CD4-positive, alpha-beta T cell treated with Interferon alpha-2 for 1 hour (primary cell): ENCODE measurements at places on chromosomes 16 and 17.

DNA sequence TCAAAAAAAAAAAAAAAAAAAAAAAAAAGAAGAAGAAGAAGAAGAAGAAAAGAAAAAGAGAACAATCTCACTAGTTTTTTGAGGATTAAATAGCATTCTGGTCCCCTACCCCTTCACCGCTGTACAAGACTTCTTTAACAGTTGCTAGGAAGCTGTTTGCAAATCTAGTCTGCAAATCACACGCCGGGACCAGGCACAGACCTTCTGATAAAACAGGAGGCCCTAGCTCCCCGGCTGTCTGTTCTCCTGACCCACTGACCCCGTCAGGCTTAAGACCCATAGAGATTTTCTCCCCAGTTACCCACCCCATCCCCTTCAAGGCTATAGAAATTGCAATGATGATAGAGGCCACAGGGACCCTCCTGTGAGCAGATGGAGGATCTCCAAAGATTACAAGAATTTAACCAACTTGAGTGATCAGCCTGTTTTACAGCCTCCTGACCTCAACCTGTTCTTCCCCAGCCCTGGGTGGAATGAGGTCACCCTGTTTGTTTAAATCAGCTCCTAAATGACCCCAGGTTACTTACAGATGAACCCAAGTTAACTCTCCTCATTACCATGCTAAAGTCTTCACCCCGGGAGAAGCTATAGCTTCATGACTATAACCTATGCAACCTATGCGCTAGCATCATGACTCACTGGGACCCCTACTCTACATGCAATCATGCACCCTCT is 11.8 kb upstream of the SULT1A1 start:
- no peak for DNase-seq

GRCh38 chr17:78472035-78472905 is 93.8 kb downstream of the PGS1 start:
- no peak for DNase-seq

- DNase-seq: no peak
Measured at GRCh38 chr16:5581428-5581827, 483.8 kb upstream of the EEF2KMT start.

DNA sequence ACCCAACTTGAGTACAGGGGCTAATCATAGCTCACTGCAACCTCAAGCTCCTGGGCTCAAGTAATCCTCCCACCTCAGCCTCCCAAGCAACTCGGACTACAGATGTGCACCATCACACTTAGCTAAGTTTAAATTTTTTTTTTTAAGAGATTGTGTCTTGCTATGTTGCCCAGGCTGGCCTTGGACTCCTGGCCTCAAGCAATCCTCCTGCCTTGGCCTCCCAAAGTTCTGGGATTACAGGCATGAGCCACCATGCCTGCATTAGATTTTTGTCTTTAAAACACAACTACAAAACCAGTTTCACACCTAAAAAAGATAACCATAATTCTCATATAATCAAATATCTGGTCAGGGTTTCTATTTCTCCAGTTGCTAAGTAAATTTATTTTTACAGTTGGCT is 147.1 kb downstream of the CHD9 start:
- DNase-seq: no peak

DNA sequence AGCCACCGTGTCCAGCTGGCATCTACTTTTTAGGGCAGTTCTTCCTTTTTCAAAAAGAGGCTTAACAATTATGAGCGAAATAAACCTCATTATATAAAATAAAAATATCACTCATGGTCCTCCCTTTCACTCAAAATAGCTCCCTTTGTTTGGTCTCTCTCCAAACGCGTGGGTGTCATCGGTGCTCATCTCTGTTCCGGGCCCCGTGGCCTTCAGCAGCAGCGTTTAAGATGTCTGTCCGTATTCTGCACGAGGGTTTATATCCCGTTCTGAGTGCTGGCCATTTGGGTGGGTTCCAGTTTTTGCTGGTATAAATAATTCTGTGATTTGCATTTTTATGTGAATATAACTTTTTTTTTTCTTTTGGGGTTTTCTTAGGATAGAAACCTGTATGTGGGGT is 33.4 kb downstream of the PRMT7 start:
- no peak for DNase-seq

- no peak for DNase-seq
Measured at GRCh38 chr17:13244513-13244912, 226.7 kb upstream of the ELAC2 start.

GRCh38 chr16:68792465-68793324 is 50.6 kb upstream of the TANGO6 start:
- DNase-seq: no peak

- DNase-seq: no peak
Measured at GRCh38 chr16:25299792-25300590, 42.3 kb upstream of the ZKSCAN2 start.

GRCh38 chr16:84687715-84688114 is 12.1 kb upstream of the USP10 start:
- no peak for DNase-seq

- DNase-seq: no peak
Measured at GRCh38 chr16:81994485-81994884, 16.8 kb downstream of the SDR42E1 start.

- DNase-seq: no peak
Measured at GRCh38 chr17:2903193-2903974, 107.1 kb downstream of the RAP1GAP2 start.

DNA sequence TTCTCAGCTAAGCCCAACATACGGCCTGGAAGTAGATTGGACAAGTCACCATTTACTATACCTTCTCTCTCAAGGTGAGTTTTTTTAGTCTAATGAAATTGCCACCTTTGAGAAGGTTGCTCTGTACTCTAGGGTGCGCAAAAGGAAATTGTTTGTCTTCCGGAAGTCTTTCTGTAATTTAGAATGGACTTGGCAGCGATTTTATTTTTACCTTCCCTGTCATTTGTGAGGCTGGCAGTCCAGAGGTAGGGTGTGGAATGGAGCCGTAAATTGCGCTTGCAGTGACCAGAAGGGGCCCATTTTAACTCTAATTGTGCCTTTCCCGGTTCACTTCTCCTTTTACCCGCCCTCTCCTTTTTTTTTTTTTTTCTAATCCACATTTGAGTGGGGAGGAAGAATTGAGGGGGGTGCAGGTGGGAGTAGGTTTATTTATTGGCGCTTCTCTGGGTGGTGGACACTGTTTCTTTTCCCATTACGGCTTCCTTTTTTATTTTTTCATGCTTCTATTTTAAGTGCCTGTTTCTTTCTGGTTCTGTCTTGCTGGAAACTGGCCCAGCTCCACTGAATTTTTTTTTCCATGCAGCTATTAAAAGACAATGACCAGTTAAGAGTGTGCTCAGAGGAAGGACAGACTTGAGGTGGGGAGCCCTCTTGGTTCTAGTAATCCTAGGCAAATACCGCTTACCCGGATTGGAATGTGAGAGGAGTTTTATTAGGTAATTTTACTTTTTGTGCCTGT is 89.7 kb upstream of the CLEC18A start:
- no peak for DNase-seq

GRCh38 chr17:75059369-75060345 is 12.6 kb downstream of the KCTD2 start:
- no peak for DNase-seq

GRCh38 chr17:82440469-82440981 is 10.0 kb downstream of the CYBC1 start:
- DNase-seq: no peak

DNA sequence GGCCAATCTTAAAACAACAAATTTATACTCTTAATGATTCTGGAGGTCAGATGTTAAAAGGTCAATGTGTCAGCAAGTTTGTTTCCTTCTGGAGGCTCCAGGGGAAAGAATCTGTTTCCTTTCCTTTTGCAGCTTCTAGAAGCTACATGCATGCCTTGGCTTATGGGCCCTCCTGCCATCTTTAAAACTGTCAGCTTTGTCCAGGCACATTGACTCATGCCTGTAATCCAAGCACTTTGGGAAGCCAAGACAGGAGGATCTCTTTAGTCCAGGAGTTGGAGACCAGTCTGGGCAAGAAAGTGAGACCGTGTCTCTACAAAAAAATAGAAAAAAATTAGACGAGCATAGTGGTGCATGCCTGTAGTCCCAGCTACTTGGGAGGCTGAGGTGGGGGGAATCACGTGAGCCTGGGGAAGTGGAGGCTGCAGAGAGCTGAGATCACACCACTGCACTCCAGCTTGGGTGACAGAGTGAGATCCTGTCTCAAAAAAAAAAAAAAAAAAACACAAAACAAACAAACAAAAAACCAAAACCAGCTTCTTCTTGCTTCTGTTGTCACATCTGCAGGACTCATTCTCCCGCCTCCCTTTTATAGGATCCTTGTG is 58.3 kb downstream of the NOS2 start:
- no peak for DNase-seq

GRCh38 chr17:40348136-40348504 is 16.4 kb downstream of the GJD3 start:
- DNase-seq: no peak

- no peak for DNase-seq
Measured at GRCh38 chr16:78102865-78103264, 3.4 kb downstream of the WWOX start.

DNA sequence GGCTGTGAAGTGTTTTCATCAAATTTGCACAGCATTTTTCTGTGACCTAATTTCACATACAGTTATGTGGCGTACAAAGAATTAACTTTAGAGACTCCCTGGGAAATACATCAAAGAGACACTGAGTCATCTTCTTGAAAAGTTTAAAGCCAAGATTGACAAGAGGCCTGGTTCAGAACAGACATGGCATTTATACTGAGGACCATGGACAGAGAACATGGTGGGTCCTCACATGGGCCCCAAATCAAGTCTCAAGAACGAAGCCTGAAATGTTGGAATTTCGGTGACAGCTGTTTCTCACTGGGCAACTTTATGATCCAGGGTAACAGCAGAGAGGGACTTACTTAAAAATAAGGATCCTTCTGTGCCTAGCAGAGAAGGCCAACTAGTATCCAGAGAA is 311.5 kb upstream of the KCNJ16 start:
- DNase-seq: no peak

- DNase-seq: no peak
Measured at GRCh38 chr17:56781906-56782305, 51.8 kb downstream of the C17orf67 start.

DNA sequence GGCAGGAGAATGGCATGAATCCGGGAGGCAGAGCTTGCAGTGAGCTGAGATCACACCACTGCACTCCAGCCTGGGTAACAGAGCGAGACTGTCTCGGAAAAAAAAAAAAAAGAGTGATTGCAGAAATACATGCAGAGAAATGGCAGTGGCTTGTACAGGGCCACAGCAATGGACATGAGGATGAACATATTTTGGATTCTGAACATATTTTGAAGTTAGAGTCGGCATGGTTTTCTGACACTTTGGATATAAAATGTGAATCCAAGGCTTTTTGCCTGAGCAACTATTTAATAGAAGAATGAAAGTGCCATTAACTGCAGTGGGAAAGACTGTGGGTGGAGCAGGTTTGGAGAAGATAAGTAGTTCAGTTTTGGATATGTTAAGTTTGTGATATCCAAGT is 35.8 kb downstream of the CPD start:
- DNase-seq: no peak

DNA sequence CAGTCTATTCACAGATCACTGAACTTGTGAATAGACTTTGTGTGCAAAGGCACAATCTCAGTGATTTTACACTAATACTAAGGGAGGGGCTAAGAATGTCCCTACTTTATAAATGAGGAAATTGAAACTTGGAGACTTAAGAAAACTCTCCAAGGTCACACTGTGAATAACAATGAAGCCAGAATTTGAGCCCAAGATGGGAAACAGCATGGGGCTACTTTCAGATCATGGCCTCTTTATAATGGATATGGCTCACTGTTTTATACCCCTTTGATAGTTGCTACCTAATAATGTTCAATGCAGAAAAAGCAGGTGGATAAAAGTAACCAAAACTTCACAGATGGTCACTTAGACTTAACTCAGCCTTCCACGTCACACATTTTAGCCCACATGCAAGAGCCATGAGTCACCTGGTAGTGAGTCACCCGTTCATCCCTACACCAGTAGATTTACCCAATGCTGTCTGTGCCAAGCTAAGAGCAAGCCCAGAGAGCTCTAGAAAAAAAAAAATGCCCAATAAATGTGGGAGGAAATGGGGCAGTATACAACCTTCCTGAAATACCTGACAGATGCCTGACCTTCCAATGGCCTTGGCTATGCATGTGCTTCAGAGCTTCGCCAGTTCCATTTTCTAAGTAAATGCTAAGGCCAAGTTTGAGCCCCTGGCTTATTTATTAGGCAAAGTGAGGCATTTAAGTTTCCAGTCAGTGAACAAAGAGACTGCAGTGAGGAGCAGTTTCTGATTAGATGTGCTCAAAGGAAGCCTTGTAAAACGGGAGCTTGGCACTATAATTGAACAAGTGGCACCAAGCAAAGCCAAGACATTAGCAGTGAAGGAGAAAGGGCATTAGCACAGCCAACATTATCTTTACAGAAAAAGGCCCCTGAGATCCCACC is 219.7 kb downstream of the TMEM114 start:
- no peak for DNase-seq
